ENCODE measurements at places on chromosomes 7 and 10.

DNA sequence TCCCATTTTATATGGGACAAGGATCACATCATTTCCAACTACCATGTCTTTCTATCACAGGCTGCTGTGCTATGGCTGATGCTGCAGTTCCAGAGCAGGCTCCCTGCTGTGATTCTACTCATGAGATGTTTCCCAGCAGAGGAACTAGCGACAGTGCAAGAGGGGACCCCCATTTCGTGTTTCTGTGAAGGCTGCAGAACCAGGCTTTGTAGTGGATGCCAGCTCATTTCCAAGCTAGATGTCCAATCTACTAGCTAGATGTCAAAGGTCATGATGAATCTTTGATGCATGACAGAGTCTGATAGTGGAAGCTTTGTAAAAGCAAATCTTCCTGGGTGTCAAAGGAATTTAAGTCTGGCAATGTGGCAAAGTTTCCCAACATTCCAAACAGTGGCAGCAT is 21.2 kb upstream of the MYO3A start:
- DNase-seq: no peak

- no peak for DNase-seq
Observed at GRCh38 chr7:115359955-115360354, 438.1 kb downstream of the MDFIC start.

- DNase-seq: no peak
Observed at GRCh38 chr7:133763076-133763640, 364.0 kb upstream of the LRGUK start.

GRCh38 chr10:56096226-56096517 is 264.9 kb downstream of the ZWINT start:
- no peak for DNase-seq

- DNase-seq: no peak
Observed at GRCh38 chr10:74097776-74098175, 52.9 kb downstream of the AP3M1 start.

GRCh38 chr7:33981226-33981625 is 75.9 kb downstream of the BMPER start:
- DNase-seq: no peak

DNA sequence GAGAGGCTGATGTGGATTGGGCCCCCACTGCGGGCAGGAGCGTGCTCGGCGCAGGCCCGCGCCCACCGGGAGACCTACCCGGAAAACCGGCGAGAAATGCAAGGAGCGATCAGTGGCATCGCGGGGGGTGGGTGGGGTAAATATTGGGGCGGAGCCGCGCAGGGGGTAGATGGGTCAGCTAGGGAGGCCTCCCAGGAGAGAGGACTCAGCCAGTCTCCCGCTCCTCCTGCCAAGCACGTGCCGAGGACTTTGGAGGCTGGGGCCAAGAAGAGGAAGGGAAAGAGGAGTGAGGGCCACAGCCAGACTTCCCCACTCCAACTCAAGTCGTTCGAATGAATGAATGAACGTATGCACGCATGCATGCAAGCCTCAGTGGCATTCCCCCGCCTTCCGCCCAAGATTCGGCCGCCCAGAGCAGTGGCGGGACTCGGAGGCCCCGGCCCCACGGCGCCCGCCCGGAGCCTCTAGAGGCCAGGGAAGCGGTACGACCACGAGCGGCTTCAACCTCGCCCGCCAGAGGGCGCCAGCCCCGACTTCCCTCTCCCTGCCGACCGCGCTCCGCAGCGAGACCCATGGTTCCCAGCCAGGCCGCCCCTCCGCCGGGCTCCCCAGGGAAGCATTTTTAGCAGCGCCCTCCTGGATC is 3.6 kb downstream of the NPM3 start:
- peak; percentile 88 for DNase-seq

GRCh38 chr7:27709137-27710075 is 30.6 kb upstream of the TAX1BP1 start:
- DNase-seq: no peak

DNA sequence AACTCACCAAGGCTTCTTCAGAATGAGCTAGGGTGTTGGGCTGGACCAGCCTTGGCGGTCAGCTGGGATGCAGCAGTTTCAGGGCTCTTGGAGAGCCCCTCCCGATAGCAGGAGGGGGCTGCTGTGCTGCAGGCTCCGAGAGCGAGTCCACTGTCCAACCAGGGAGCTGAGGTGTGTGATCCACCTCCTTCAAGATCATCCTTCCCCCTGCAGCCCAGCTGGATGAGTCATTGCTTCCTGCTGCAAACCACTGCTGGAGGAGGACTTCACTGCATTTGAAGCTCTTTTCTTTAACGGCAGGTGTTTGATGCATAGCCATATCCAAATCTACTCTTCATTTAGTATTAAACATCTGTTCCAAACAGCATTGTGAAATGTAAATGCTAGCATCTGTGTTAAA is 54.2 kb upstream of the EBF3 start:
- DNase-seq: no peak

DNA sequence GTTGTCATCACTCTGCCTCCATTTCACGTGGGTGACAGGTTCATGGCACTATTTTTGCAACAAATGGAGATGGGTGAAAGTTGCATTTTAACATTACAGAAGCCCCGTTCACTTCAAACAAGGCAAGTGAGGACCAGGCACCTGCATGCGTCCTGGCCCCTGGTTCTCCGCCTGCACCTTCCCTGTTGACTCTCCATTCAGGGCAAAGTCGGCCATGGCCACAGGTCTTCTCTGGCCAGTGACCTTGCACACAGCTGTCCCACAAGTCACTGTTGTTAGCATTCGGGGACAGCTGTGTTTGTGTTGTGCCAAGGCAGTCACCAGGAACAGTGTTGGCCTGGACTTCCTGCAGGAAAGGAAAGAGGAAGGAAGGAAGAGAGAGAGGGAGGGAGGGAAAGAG is 554.9 kb downstream of the TCERG1L start:
- DNase-seq: no peak

- DNase-seq: no peak
Observed at GRCh38 chr10:30438021-30438850, 4.3 kb downstream of the MAP3K8 start.

Data from stimulated activated CD4-positive, alpha-beta T cell treated with anti-CD3 and anti-CD28 coated beads, Interleukin-12 subunit alpha, Interleukin-12 subunit beta, amount 100 ng/mL, for 4 hours (primary cell).